ENCODE measurements at places on chromosomes 4 and X.

DNA sequence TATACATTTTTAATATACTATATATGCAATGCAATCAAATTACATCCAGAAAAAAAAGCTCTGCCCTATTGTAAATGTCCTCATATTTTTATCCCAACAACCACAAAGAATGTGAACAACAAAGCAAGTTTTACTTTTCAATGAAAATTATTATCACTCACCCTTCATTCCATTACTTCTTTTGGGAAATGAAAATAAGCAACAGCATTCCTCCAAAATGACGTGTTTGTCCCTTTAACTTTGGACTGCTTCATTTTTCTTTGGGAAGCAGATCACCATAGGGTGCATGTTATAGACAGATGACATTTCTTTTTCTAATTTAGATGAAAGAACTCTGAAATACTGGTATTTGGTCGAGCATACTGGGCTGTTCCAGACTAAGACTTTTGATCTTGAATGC, 667.1 kb upstream of the BOD1L1 start:
- no peak for DNase-seq

DNA sequence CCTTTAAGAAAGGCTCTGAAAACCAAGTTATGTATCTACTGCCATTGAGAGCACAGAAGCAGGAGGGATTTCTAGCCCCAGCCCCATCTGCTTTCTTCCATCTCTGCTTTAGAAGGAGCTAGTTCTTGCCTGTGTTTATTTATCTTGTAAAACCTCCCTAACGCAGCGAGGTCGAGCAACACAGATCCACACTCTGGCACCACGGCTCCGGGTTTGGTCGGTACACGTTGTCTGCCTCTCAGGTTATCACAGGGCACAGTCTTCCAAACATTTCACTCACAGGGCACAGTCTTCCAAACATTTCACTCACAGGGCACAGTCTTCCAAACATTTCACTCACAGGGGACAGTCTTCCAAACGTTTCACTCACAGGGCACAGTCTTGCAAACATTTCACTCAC, 69.7 kb upstream of the TLR3 start:
- no peak for DNase-seq

GRCh38 chr4:120105472-120105871, 38.8 kb upstream of the MAD2L1 start:
- DNase-seq, result no peak

GRCh38 chr4:112775801-112776200, 138.9 kb downstream of the LARP7 start:
- no peak for DNase-seq

- DNase-seq, result no peak
Observed at GRCh38 chr4:1191621-1192020, 19.2 kb upstream of the SPON2 start.

- DNase-seq, result no peak
Observed at GRCh38 chr4:81905971-81906370, 434.3 kb upstream of the RASGEF1B start.

GRCh38 chr4:159143687-159144086, 40.8 kb downstream of the RAPGEF2 start:
- DNase-seq, result no peak

GRCh38 chr4:156280686-156281085, 327.0 kb upstream of the CTSO start:
- no peak for DNase-seq

- no peak for DNase-seq
Observed at GRCh38 chr4:19905024-19905423, 346.7 kb upstream of the SLIT2 start.

Measured in femur (tissue), 1 donor.